Renal pelvis (tissue), 12 donors: ENCODE measurements at places on chromosomes 2 and 18. TPM values are rescaled to one million over a fixed set of nuclear protein-coding genes. Genes with fewer than 3 reads are reported as not detected.

FMNL2 gene
- polyA plus RNA-seq: 86.0 TPM

OTOF gene
- 0.18 TPM for polyA plus RNA-seq

RHBDD1 gene
- 30.2 TPM for polyA plus RNA-seq

GAL3ST2 gene
- polyA plus RNA-seq: 0.88 TPM

SULT1C4 gene
- polyA plus RNA-seq: 33.9 TPM

DPP4 gene
- 106 TPM for polyA plus RNA-seq

FBXO36 gene
- polyA plus RNA-seq: 7.8 TPM

NLRC4 gene
- polyA plus RNA-seq: 1.2 TPM

AMER3 gene
- polyA plus RNA-seq: not detected

BARD1 gene
- polyA plus RNA-seq: 21.4 TPM

NEURL3 gene
- polyA plus RNA-seq: 5.5 TPM

PDK1 gene
- polyA plus RNA-seq: 10.3 TPM

CYTIP gene
- polyA plus RNA-seq: 1.7 TPM

NEU2 gene
- polyA plus RNA-seq: not detected

MAPK4 gene
- 9.8 TPM for polyA plus RNA-seq

REG3A gene
- not detected for polyA plus RNA-seq

INHBB gene
- not detected for polyA plus RNA-seq
